ENCODE measurements at places on chromosomes 12 and 14. TPM values are rescaled to one million over a fixed set of nuclear protein-coding genes. Genes with fewer than 3 reads are reported as not detected.

The KRT86 gene
- 62.5 TPM for total RNA-seq

The JPH4 gene
- not detected for total RNA-seq

The SDSL gene
- total RNA-seq = 22.0 TPM

The NABP2 gene
- 58.0 TPM for total RNA-seq

The DTX1 gene
- total RNA-seq = 0.42 TPM

The IFT81 gene
- 21.2 TPM for total RNA-seq

The PPP1R36 gene
- total RNA-seq = 0.24 TPM

The STYK1 gene
- total RNA-seq = 0.55 TPM

The CPNE6 gene
- not detected for total RNA-seq

The SLCO1B3 gene
- 15.3 TPM for total RNA-seq

The PROX2 gene
- total RNA-seq = not detected

The POTEG gene
- total RNA-seq = not detected

The FOXG1 gene
- 0.17 TPM for total RNA-seq

The KRT6C gene
- total RNA-seq = not detected

The SLC6A15 gene
- 1.9 TPM for total RNA-seq

The NPC2 gene
- total RNA-seq = 309 TPM

The DPF3 gene
- 0.23 TPM for total RNA-seq

The RNASE4 gene
- total RNA-seq = 6.1 TPM

The PDE3A gene
- 3.9 TPM for total RNA-seq

The LTBR gene
- total RNA-seq = 198 TPM

The LHX5 gene
- not detected for total RNA-seq

The STON2 gene
- total RNA-seq = 0.91 TPM

The KRT2 gene
- total RNA-seq = not detected

The KLRB1 gene
- not detected for total RNA-seq

The RCOR1 gene
- 26.2 TPM for total RNA-seq

The ANKS1B gene
- total RNA-seq = 0.73 TPM

The KRT5 gene
- not detected for total RNA-seq

The BICDL1 gene
- total RNA-seq = 2.3 TPM

The PLXNC1 gene
- 0.07 TPM for total RNA-seq

The FOXA1 gene
- total RNA-seq = 10.6 TPM

The GPD1 gene
- 0.19 TPM for total RNA-seq

The TSPAN31 gene
- total RNA-seq = 13.2 TPM

The LBHD2 gene
- not detected for total RNA-seq

The TAS2R30 gene
- not detected for total RNA-seq

The GLS2 gene
- total RNA-seq = 0.09 TPM

The PAPLN gene
- total RNA-seq = 7.8 TPM

The HOXC9 gene
- 14.1 TPM for total RNA-seq

The RPGRIP1 gene
- total RNA-seq = 0.23 TPM

The CLEC1A gene
- not detected for total RNA-seq

The TEX52 gene
- not detected for total RNA-seq
